H1 (cell line): ENCODE measurements at places on chromosomes 1 and 21. TPM values are rescaled to one million over a fixed set of nuclear protein-coding genes. Genes with fewer than 3 reads are reported as not detected.

Gene RNU1-2
- 1,303 and 1,497 TPM in 2 replicates for total RNA-seq

Gene MTF2
- 101 and 102 TPM in 2 replicates for total RNA-seq

Gene FCGR3A
- total RNA-seq: not detected in 2 replicates

Gene FGR
- total RNA-seq: 0.22 and 0.36 TPM in 2 replicates

Gene CAPZA1
- total RNA-seq: 107 and 114 TPM in 2 replicates

Gene LMX1A
- total RNA-seq: not detected in 2 replicates

Gene FCRL6
- total RNA-seq: not detected in 2 replicates

Gene PTAFR
- 1.2 TPM in 2 replicates for total RNA-seq

Gene NEK7
- total RNA-seq: 7.8 and 10.0 TPM in 2 replicates

GRCh38 chr1:205172729-205173366 lies 38.7 kb downstream of the DSTYK start:
- no peak overlapping the region for H3K4me3 ChIP-seq
- no peaks in the 10 kb centered on the region for H3K4me1 ChIP-seq
- H3K27ac ChIP-seq: no peak overlapping the region
- H3K36me3 ChIP-seq: peaks cover 12% of the 10 kb centered on the region
- no peak for DNase-seq

DNA sequence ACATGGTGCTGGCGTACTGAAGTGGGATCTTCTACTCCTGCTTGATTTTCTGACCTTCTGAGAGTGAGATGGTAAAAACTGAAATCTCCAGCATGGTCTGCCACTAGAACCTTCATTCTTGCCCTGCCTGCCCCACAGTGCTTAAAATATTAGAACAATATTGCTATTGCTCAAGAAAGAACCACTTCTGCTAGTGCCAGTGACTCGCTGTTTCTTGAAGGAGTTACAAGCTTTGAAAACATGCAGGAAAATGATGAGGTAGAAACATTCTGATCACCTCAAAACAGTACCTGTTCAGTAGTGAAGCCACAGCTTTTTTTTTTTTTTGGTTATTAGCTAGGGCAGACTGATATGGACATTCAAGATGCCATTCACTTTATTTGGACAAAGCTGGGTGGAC lies 95.3 kb downstream of the BACH1 start:
- H3K27ac ChIP-seq: no peak overlapping the region
- H3K4me1 ChIP-seq: no peaks in the 10 kb centered on the region
- DNase-seq: no peak
- no peak overlapping the region for H3K4me3 ChIP-seq
- no peaks in the 10 kb centered on the region for H3K36me3 ChIP-seq

DNA sequence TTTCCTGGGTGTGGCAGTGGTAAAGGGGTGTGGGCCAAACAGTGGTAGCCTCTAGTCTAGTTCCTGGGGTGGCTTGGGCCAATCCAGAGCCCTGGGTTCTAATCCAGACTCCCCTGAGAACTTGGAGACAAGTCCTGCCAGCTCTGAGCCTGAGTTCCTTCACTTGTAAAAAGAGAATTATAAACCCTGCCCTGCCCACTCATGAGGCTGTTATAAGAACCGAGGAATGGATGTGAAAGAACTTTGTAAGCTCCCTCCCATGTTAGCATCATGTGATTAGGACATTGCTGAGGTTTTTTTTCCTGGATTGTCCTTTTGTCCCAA lies 131.0 kb downstream of the RRAGC start:
- no peaks in the 10 kb centered on the region for H3K36me3 ChIP-seq
- DNase-seq: no peak
- no peak overlapping the region for H3K27ac ChIP-seq
- peaks cover 14% of the 10 kb centered on the region for H3K4me1 ChIP-seq

DNA sequence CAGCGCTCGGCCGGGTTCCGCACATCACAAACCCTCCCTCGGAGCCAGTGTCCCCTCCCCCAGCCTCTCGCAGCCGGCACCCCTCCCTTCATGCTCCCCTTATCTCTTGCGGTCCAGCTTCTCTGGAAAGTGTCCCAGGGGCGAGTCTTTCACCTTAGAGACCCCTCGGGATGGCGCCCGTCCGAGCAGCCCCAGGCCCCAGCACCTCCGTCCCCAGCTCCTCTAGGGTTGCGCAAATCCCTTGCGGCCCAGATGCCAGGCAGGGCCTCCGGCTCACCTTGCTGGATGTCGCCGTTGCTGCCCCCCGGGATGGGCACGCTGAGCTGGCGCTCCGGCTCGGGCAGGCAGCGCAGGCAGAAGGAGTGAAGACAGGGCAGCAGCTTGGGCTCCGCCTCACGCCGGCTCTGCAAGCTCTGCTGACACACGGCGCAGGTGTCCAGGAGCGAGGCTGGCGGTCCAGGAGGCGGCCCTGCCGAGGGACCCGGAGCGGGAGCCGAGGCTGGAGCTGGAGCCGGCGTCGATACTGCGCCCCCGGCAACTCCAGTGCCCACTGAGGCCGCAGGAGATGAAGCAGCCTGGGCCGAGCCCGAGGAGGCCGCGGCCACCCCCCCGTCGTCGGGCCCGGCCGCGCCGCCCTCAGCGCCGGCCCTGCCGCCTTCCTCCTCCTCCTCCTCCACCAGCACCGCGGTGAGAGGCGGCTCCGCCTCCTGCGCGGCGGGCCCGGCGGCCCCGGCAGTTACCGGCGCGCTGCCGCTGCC lies 550 bp downstream of the TRIM33 start:
- H3K36me3 ChIP-seq: peaks cover 8% of the 10 kb centered on the region; the same call in 1 of the 2 replicates
- no peak for DNase-seq
- peak overlapping the region; percentile 91 for H3K27ac ChIP-seq
- no peaks in the 10 kb centered on the region for H3K27me3 ChIP-seq
- H3K4me3 ChIP-seq: peak overlapping the region; percentile 97

- no peak overlapping the region for H3K4me3 ChIP-seq
- no peak overlapping the region for H3K27ac ChIP-seq
- H3K27me3 ChIP-seq: no peaks in the 10 kb centered on the region
Observed at GRCh38 chr1:92031281-92032110, 1.7 kb downstream of the EPHX4 start.
